Cerebellum (tissue), 4 donors: ENCODE measurements at places on chromosomes 13 and 19.

DNA sequence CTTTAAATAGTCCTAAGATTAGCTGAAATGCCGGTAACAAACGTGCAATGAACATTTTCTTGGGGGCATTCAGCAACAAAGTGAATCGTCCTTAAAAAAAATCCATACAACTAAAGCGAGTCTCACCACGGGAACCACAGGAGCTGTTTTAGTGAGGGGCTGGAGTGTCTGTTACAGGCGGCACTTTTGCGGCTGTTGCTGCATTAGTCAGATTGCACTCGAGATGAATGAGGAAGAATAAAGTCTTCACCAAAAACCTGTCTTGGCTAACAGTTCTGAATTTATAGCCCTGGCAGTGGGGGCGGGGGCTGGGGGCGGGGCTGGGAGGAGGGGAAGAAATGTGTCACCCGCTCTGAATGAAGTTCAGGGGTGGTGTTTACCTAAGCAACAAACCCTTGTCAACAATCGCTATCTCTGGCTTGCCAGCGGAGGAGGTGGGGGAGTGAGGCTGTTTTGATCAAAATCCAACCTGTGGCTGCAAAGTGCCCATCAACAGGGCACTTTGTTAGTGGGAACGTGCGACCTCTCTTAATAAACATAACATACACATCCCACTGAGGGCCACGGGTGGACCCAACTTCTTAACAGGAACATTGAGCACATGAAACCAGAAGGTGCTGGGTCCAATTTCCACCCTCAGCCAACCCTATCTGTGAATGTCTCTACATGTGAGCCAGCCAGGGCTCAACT lies 44.5 kb downstream of the RFX2 start:
- no peak for DNase-seq

DNA sequence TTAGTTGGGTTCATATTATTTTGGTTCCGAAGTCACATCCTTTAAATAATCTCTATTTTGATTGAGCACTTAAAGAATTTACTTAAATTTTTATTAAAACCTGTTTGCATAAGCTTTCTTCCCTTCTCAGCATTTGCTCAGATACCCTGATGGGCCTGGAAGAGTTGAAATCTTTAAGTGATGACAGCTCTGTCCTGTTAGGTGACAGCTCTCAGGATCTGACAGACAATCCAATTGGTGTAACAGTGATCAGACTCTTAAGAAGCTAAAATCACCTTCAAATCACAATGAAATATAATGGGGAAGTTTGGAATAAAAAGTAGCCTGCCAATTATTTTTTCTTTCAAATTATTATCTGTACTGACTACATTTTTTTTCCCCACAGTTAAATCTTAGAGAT lies 284.4 kb downstream of the LMO7 start:
- no peak for DNase-seq

GRCh38 chr13:39789451-39789850 lies 134.0 kb downstream of the COG6 start:
- no peak for DNase-seq

DNA sequence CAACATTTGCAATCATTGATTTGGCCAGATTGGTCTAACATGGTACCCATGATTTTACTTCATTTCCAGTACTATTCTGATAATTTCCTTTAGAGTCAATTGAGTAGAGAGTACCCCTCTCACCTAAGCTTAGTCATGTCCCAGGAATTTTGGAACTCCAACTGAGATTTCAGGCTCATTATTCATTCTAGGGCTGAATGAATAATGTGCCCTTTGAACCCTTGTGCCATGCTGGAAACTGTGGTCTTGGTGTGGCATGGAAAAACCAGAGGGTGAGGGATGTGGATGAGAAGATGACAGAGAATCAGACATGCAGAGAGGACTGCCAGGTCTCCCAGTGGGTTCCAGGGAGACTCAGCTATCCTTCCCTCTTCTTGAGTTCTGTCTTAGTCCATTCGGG lies 30.2 kb downstream of the ITM2B start:
- no peak for DNase-seq

GRCh38 chr19:51327066-51328001 lies 14.6 kb downstream of the VSIG10L start:
- no peak for DNase-seq

DNA sequence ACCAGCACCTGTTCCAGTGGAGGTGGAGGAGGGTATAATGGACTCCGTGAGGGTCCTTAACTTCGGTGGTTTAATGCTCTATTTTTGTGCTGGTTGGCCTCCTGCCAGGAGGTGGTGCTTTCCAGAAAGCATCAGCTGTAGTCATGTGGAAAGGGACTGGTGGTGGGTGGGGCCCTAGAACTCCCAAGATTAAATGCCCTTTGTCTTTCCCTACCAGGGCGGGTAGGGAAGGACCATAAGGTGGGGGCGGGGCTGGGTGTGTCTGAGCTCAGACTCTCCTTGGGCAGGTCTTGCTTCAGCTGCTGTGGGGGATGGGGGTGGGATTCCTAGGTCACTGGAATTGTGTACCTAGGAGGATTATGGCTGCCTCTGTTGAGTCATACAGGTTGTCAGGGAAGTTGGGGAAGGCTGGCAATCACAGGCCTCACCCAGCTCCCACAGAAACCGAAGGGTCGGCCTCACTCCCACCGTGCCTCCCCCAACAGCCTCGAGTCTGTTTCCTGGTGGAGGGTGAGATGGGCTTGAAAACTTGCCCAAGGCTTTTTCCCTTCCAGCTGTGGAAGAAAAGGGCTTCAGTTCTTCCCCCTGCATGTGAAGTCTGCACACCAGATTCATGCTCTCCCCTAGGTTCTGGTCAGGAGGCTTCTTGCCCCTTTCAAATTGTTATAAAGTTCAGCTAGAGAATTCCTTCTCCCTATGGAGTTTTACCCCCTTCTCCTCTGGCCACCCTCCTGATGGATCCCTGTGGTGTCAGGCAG lies 60.3 kb upstream of the CLDN10 start:
- no peak for DNase-seq

DNA sequence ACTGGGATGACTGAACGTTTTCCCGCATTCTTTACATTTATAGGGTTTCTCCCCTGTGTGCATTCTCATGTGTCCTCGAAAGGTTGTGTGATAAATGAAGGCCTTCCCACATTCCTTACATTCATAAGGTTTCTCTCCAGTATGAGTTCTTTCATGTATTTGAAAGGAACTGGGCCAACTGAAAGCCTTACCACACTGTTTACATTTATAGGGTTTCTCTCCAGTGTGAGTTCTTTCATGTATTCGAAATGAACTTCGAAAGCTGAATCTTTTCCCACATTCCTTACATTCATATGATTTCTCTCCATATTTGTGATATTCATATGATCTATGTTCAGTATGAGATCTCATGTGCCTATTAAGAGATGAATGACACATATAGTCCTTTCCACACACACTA lies 19.4 kb downstream of the ZNF709 start:
- no peak for DNase-seq

GRCh38 chr13:29855009-29855408 lies 4.6 kb upstream of the UBL3 start:
- no peak for DNase-seq

GRCh38 chr13:32234914-32235313 lies 80.2 kb downstream of the ZAR1L start:
- DNase-seq = no peak

GRCh38 chr19:6088602-6089049 lies 21.7 kb downstream of the RFX2 start:
- DNase-seq = no peak

GRCh38 chr13:47831265-47831664 lies 169.8 kb downstream of the SUCLA2 start:
- DNase-seq = no peak

DNA sequence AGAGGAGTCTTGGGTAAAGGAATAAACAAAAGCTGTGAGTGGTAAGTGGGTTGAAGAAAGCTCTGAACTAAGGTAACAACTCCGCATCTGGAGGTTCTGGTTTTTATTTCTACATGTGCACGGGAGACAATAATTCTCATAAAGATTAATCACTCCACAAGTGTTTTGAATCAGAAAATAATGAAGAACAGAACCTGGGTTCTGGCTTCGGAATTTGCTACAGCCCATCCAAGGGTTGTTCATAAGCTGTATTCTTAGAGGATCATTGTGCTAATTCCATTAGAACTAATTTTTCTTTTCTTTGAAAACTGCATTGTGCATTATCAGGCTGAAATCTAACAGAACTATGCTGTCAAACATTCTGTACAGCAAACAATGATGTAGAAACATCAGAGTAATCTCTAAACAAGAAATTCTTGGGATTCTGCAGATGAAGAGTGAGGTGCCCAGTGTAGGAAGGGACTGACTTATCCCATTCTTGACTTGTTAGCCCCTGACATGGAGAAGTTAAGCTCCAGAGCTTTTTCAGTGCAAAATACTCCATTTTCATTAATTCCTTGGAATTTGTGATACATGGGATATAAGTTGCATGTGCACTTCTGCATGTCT lies 368.2 kb downstream of the COG6 start:
- no peak for DNase-seq

DNA sequence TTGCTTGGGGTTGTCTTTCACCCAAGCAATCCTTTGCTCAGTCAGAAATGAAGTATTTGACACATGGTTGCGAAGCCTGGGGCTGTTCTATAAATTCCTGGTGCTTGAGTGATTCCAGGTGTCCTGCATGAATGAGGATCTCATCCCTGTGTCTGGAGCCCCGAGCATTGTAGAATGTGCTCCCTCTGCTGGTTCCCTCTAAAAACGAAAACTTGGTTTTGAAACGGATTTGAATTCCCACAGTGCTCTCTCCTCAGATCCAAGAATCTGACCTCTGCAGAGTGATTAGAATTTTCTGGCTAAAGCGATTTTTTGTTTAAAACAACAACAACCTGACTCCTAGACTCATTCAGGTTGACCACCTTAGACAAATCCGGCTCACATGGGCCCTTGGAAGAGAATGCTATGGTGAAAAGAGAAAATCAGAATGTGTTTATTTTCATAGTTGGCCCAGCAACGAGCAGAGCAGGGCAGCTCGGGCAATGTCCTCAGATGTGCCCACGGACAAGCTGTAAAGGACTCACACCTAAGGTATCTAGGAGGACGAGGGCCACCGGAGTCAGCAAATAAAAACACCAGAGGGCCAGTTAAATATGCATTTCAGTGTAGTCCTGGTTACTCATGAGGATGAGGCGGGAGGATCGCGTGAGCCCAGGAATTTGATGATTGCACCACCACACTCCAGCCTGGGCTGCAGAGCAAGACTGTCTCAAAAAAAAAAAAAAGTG lies 8.7 kb upstream of the ATP12A start:
- peak; percentile 27 for DNase-seq

GRCh38 chr19:19145684-19146608 lies 7.7 kb upstream of the TMEM161A start:
- DNase-seq = peak; percentile 68

GRCh38 chr19:46954993-46955812 lies 64.4 kb upstream of the NPAS1 start:
- no peak for DNase-seq

GRCh38 chr13:94641409-94641941 lies 39.8 kb downstream of the GPR180 start:
- no peak for DNase-seq

- no peak for DNase-seq
Measured at GRCh38 chr13:83211301-83211700, 671.0 kb downstream of the SLITRK1 start.

DNA sequence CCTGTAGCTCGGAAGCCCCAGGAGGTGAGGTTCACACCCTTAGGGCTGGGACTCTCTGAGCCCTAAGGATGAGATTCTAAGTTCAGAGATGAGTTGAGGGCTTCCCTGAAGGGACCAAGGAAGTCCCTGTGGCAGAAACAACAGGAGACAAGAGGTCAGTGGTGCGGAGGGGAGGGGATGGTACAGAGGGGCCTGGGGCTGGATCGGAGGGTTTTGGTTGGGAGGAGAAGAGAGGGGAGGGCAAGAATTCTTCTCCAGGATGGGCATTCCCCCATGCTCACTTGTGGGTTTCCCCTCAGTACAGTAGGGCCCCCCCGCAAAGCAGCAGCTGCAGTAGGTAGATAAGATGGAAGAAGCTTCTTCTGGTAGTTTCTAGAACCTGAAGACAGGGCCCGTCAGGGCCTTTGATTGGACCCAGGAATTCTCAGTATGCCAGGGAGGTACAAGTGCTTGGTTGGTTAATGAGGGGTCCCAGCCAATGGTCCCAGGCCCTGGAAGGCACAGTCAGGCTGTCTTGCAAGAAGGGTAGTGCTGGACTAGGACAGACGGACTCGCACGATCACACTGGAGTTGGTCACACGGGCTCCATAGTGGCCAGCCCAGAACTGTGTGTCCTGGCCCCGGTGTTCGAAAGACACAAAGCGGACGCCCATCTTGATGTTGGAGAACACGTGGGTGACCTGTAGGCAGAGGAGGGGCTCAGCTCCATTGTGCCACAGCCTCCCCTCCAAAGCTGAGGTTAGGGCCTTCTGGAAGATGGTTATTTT lies 7.3 kb downstream of the FBXO27 start:
- DNase-seq = no peak

DNA sequence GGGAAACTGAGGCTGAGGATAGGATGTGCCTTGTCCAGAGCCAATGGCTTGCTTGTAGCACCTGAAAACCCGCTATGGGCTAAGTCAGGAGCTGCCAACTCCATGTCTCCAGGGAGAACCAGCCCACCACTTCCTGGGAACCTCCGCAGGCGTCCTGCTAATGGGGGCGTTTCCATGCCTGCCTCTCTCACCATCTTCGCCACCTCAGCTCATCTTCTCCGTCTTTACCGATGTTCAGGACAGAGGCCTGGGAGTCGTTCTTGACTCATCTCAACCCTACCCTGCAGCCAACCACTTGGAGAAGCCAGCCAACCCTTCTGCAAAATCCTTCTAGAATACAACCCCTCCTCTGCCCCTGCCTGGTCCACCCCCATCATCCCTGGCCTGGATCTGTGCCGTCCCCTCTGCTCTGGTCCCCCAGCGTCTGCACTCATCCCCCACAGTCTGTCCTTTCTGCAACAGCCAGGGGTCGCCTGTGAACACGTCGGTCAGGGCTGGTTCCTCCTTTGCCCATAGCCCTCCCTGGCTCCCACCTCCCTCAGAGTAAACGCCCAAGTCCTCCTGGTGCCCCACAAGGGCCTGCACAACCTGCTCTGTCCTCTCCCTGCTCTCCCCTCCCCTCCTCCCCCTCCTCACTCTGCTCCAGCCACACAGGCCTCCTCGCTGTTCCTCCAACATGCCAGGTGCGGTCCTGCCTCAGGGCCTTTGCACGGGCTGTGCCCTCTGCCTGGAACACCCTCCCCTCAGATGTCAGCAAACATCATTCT lies 31.0 kb downstream of the PTPRS start:
- no peak for DNase-seq

DNA sequence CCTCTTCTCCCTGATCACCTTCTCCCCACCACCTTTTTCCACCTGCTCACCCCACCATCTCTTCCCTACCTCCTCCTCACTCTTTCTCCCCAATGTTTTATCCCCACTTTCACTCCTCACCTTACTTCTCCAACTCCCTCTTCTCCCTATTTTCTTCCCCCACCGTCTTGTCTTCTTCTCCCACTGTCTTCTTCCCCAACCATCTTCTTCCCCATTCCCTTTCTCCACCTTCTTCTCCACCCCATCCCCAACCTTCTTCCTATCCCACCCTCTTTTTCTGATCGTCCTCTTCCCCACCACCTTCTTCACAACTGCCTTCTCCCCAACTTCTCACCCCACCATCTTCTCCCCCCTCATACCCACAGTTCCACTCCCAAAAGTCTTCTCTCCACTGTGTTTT lies 929.4 kb downstream of the UQCRFS1 start:
- DNase-seq = no peak
